Activated naive CD4-positive, alpha-beta T cell (primary cell): ENCODE measurements at places on chromosomes 2 and 18.
A peak's percentile ranks its signal among the peaks of the same experiment; 100 is the strongest.

DNA sequence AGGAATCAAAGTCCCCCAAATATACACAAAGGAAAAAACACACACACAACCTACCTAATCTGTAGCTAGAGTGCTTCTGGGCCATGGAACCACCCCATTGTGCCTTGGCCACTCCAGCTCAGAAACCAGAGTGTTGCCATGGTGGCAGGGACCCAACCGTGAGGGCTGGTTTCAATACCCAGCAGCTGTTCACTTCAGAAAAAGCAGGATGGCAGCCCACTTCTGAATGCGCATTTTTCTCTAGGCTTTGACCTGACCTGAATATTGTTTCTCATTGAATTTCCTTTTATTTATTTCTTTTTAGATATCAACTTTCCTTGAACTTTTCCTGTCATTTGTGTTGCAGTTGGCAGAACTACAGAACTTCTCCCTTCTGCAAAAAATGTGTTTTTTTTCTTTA, 43.0 kb upstream of the EHBP1 start:
- no peak for DNase-seq

DNA sequence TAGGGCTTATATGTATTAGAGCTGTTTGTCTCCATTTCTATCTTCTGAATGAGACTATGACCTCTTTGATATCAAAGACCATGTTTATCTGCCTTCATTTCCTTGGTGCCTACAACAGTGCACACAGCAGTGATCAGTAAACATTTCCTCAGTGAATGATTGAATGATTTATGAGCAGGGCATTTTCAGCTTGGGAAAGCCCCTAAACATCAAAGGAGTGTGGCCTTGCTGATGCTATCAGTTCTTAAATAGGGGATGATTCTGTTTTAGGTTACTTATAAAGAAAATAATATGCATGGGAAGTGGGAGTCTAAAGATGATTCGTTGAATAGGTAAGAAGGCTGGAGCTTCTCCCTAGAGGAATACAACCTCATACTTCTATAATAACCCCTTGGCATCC, 425.3 kb downstream of the ZNF521 start:
- no peak for DNase-seq

GRCh38 chr2:241559323-241560161, 997 bp downstream of the BOK start:
- no peak for DNase-seq

- DNase-seq: no peak
Measured at GRCh38 chr2:117536139-117536538, 278.4 kb upstream of the DDX18 start.

- DNase-seq: peak; percentile 2
Measured at GRCh38 chr2:144183727-144184126, 336.2 kb downstream of the ZEB2 start.

DNA sequence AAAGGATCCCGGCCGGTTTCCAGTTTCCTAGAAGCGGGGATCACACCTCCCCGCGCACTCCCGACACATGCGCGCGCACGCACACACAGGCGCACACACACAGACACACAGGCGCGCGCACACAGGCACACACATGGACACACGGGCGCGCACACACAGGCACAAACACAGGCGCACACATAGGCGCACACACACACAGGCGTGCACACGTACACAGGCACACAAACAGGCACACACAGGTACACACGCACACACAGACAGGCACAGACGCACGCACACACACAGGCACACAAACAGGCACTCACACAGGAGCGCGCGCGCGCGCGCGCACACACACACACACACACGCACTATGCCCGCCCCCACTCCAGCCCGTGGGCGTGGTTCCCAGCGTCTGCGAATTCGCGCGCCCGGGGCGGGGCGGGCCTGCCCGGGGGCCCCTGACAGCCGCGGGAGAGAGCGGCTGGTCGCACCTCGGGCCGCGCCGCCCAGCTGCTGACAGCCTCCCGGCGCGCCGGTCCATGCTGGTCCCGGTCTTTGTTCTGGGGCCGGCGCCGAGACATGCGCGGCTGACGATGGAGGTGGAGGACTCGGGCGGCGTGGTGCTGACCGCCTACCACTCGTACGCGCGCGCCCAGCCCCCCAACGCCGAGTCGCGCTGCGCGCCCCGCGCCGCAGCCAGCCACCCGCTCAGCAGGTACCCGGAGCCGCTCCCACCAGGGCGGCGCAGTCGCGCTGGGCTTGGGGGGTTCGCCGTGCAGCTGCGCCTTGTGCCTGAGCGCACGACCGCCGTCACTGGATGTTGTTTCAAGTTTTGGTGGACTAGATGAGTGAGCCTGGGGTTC, at the start of gene ARHGAP28:
TSS of gene ARHGAP28 (plus strand) at position 470 of the 845 bp plus-strand sequence. CDS start at position 576, 106 bp downstream.
- no peak for DNase-seq

DNA sequence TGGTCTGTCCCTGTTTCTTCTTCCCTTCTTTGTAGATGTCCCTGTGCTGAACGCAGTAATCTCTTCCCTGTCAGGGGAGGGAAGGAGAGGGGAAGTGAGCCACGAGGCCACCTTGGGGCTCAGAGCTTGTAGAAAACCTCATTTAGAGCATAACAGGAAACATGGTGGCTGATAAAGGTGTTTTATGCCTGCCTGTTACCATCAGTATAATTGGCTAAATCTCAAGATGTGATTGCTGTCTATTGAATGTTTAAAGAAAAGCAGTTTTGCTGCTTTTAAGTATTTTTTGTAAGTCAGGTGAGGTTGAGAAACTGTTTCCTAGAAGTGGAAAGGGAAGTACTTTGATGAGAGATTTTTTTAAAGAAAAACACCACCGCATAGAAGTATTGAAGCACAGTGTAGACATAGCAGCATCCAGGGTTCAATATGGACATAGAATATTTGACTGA, 59.7 kb upstream of the PDK1 start:
- no peak for DNase-seq

GRCh38 chr18:46373791-46374190, 269.6 kb downstream of the HAUS1 start:
- no peak for DNase-seq

GRCh38 chr2:31950946-31951562, 59.8 kb downstream of the MEMO1 start:
- DNase-seq: no peak

- DNase-seq: no peak
Measured at GRCh38 chr2:214265991-214266489, 144.8 kb upstream of the VWC2L start.

GRCh38 chr2:128794285-128794684, 475.6 kb upstream of the HS6ST1 start:
- DNase-seq: no peak

DNA sequence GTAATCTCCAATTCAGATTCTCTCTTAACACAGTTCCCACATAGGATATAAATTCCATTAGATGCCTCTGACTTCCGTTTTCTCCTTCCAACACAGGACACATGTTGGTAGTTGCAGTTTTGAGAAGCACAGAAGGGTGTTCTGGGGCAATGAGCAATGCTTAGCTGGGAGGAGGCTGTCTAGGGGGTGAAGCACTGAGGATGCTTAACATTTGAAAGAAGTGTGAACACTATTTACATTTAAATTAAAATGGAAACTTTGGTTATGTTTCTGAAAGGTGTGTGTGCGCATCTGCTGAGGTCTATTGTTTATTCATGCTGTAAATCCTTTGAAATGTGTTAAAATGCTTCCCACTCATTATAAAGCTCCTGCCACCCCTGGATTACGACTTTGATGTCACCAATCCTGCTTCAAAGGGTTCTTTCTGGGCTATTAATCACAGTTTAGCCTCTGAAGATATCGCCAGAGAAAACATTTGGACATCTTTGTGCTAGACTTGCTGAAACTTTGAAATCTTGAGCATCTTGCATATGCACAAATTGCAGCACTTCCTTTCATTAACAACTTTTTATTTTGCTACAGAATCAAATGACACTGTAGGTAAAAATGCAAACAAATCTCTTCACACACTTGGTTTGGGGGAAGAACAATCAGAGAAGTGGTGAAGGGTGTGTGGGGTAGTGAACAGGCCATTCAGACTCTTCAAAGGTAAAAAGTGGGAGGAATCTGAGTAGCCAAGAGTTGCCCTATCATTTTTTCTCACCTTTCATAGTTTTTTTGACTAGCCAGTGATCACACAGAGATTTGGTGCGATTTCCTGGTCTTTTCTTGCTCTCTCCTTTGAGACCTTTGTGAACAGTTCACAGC, 258.4 kb downstream of the MYO3B start:
- no peak for DNase-seq

- no peak for DNase-seq
Measured at GRCh38 chr2:147150241-147150635, 694.6 kb upstream of the ACVR2A start.

GRCh38 chr2:216402751-216403150, 9.5 kb upstream of the SMARCAL1 start:
- DNase-seq: no peak

GRCh38 chr2:83143946-83144345, 1315.1 kb downstream of the SUCLG1 start:
- DNase-seq: no peak

DNA sequence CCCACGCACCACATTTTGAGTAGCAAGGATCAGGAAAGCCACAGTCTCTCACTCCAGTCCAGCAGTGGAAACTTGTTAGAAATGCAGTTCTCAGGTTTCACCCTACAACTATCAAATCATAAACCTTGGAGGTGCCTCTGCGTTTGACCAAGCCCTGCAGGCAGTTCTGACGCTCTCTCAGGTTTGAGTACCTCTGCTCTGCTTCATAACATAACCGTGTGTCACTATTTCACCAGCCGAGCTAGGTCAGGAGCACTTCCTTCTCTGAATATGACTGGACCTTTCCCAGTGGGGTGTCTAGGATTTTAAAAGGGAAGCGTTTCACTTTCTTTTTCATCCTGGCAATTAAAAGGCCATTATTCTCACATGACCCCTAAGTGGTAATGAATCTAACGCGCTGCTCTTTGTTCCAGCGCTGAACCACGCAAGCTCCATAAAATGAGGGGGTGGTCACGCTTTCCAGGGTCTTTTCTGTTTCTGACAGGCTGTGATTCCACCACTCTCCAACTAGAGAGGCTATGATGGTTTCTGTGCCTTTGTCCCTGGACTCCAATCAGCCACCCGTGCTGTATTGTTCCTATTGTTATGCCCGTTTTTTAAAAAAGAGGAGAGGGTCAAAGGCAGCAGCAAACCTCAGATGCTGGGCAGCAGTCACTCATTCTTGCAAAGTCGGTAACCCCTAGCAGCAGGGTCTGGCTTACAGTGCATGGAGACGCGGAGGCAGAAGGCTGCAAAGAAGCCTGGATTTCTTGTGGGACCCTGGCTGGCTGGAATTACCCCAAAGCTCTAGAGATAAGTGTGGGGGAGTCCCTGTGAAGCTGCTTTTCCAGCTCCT, 75.2 kb upstream of the CTNNA2 start:
- no peak for DNase-seq

GRCh38 chr2:71552861-71553301, 99.5 kb downstream of the DYSF start:
- no peak for DNase-seq

GRCh38 chr18:7908681-7909299, 341.7 kb downstream of the PTPRM start:
- DNase-seq: no peak

DNA sequence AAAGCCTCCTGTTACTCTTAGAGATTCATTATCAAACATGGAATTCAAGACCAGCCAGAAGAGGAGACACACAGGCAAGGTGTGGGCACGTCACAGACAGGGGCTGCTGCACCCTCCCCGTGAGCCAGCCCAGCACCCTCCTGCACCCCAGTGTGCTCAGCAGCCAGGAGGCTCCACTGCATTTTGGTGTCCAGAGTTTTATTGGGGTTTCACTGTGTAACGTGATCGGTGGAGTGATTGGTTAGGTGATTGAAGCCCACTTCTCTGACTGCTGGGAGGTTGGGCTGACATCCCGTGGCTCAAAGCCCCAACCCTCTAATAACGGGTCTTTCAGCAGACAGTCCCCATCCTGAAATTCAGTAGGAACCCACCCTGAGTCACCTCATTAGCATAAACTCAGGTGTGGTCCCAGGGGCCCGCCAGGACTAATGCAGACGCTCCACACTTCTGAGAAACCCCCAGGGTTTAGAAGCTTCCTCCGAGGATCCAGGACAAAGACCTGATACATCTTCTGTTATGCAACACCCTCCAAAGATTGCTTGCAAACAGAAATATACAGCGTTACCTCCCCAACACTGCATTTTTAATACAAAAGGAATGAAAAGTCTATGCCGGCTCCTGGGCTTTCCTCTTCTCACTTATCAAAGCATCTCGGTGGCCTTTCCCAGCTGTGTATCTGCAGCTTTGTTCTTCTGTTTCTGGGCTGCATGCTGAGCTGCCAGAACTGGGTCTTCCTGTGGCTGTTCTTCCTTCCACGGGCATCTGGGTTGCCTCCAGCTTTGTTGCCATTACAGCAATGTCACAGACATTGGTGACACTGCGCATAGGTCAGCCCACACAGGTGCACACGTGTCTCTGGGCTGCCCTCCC, 43.7 kb upstream of the SNED1 start:
- no peak for DNase-seq

GRCh38 chr2:144421606-144422510, 98.1 kb downstream of the ZEB2 start:
- no peak for DNase-seq

GRCh38 chr2:25620077-25620476, 53.3 kb downstream of the DTNB start:
- DNase-seq: no peak

DNA sequence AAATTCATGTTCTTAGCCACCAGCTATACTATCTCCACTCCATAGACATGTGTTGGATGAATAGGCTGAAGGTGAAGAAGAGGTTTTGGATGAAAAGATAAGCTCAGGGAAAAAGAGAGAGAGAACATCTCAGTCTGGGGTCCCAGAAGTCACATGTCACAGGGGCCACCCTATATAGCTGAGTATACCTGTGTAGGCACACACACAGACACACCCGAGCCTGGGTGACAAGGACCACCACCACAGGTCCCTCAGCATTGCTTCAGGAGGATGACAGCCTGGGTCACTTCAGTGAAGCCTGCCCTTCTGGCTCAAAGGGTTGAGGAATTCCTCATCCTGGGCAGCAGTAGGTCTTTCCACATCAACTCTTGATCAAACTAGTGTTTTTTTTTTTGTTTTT, 56.2 kb downstream of the POLR1A start:
- DNase-seq: no peak

DNA sequence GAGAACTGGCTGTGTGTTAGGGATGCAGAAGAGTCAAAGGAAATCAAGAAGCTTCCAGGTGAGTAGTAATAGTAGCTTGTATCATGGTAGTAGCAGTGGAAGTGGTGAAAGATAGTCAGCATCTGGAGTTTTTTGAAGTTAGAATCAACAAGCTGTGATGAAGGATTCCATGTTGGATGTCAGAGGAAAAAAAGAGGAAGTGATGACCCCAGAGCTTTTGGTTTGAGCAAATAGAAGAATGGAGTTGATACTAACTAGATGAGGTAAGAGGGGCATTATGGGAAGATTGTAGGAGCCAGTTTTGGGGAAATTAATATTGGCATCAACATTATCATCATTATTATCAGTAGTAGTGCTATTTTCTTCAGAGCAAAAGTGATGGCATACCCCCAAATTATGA, 542.2 kb downstream of the XIRP2 start:
- DNase-seq: no peak

- DNase-seq: no peak
Measured at GRCh38 chr2:46187112-46187618, 110.0 kb upstream of the EPAS1 start.

- no peak for DNase-seq
Measured at GRCh38 chr2:197201874-197202273, 108.7 kb downstream of the ANKRD44 start.

- DNase-seq: no peak
Measured at GRCh38 chr18:35117951-35118411, 76.8 kb downstream of the MAPRE2 start.
